ENCODE measurements at places on chromosomes 5 and 9.
A peak's percentile ranks its signal among the peaks of the same experiment; 100 is the strongest.

- H3K36me3 ChIP-seq, result no peaks in the 10 kb centered on the region
- no peak overlapping the region for H3K27ac ChIP-seq
- H3K4me1 ChIP-seq, result no peaks in the 10 kb centered on the region
- no peak for DNase-seq
- no peaks in the 10 kb centered on the region for H3K27me3 ChIP-seq
- H3K4me3 ChIP-seq, result no peak overlapping the region
These were observed 197.1 kb downstream of the CAVIN4 start for GRCh38 chr9:100774962-100775361.

DNA sequence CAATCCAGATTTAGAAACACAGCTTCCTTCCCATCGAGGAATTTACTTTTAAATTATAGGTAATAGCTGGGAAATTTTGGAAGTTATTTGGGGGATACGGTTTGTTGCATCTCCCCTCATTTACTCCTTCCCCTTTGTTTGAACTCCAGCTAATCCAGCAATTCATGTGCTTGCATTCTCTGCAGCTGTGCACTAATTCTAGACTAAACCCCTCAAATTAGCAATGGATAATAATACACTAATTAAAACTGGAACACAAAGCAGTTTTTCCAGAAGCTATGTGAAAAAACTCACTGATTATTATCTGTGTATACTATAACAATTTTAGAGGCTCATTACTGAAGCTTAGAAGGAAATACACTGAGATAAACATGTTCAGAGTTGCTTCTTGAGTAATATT is 751.2 kb upstream of the ZNF608 start:
- DNase-seq, result no peak
- H3K36me3 ChIP-seq, result no peaks in the 10 kb centered on the region
- H3K27me3 ChIP-seq, result no peaks in the 10 kb centered on the region

DNA sequence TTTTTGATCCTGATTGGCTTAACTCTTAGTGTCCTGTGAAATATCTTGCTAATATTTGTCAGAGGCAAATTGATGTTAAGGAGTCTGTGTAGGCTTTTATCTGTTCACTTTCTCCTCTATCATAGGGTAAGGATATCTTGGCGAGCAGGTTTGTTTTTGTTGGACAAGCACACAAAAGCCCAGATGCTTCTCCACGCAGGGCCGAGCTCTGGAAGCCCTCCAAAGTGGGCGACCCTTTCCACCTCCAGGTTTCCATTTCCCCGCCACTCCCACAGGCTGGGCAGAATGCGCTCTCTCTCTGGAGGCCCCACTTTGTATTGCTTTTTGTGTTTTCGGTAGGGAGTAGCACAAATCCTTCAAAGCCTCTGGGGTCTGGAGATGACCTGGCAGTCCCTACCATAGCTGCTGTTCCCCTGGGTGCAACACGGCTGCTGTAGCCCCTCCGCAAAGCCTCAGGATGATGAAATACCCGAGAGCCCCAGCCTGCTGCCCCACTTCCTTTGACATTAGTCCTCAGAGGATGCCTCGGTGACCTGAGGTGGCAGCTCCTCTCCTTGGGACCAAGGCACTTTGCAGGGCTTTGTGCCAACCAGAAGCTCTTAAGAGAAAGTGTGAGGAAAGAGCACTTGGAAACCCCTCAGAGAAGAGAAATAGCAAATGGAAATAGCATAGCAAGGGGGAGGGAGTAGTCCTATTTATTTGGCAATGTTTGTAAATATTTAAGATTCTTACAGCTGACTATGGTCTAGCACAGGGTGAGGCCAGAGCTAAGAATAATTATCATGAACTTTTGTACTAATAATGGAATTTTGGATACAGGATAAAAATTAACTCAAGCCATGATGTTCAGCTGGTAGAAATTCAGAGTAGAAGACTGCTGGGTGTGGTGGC is 122.8 kb downstream of the ARHGEF28 start:
- no peak overlapping the region for H3K27ac ChIP-seq
- H3K4me3 ChIP-seq, result no peak overlapping the region
- H3K36me3 ChIP-seq, result no peaks in the 10 kb centered on the region
- peaks cover 3% of the 10 kb centered on the region for H3K4me1 ChIP-seq
- no peak for DNase-seq
- H3K27me3 ChIP-seq, result peaks cover 4% of the 10 kb centered on the region

DNA sequence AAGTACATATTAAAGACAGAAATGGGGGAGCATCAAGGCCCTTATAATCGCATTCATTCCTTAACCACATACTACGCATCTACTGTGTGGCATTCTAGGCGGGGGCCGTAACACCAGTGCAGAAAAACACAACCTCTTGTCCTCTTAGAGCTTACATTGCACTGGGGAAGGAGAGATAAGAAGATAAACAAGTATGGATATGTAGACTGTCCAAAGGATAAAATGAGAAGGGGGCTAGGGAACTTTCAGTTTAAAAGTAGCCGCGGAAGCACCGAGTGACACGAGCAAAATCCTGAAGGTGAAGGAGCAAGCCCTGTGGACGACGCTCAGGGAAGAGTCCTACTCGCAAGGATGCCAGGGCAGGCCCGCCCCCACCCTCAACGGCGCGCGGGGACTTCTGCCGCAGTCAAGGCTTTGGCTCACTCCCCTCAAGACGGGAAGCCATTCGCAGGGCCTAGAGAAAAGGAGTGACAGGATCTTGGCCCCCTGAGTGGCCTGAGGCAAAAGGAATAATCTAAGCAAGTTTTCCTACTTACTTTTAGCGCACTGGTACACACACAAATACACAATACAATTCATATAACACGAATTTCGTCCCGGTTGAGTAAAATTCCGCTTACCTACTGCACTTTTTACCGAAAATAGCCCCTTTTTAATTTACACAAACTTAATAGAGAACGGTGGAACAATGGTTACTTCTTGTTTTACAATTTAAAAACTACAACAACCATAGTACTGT is 1.3 kb upstream of the NIPBL start:
- peak overlapping the region; percentile 85 for H3K27ac ChIP-seq
- peak overlapping the region; percentile 95 for H3K4me3 ChIP-seq
- no peaks in the 10 kb centered on the region for H3K27me3 ChIP-seq
- no peaks in the 10 kb centered on the region for H3K36me3 ChIP-seq
- DNase-seq, result no peak

- no peaks in the 10 kb centered on the region for H3K36me3 ChIP-seq
- no peaks in the 10 kb centered on the region for H3K27me3 ChIP-seq
- no peaks in the 10 kb centered on the region for H3K4me1 ChIP-seq
- H3K27ac ChIP-seq, result no peak overlapping the region
These were observed 48.3 kb upstream of the SPATA31E1 start for GRCh38 chr9:87834357-87834756.

DNA sequence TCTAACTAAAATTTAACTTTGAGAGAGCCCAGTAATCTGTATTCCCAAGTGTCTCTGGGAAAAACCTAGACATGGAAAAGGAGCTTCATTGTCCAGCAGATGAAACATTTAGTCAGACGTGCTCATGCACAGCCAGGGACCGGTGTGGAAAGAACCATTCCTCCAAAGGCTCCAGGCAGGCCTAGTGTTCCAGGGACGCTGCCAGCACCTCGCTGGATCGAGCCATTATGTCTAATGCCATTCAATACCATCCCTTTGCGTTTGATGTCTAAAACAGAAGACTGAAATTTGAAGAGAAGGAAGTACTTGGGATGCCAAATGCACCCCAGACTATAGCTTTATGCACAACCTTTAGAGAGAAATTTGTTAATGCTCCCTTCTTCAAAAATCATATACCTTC is 1.4 kb upstream of the CHSY3 start:
- DNase-seq, result no peak
- peaks cover 10% of the 10 kb centered on the region for H3K27me3 ChIP-seq

GRCh38 chr5:60463179-60463868 is 236.6 kb downstream of the DEPDC1B start:
- no peak overlapping the region for H3K27ac ChIP-seq
- no peak for DNase-seq
- H3K27me3 ChIP-seq, result no peaks in the 10 kb centered on the region
- no peak overlapping the region for H3K4me3 ChIP-seq
- H3K4me1 ChIP-seq, result no peaks in the 10 kb centered on the region

DNA sequence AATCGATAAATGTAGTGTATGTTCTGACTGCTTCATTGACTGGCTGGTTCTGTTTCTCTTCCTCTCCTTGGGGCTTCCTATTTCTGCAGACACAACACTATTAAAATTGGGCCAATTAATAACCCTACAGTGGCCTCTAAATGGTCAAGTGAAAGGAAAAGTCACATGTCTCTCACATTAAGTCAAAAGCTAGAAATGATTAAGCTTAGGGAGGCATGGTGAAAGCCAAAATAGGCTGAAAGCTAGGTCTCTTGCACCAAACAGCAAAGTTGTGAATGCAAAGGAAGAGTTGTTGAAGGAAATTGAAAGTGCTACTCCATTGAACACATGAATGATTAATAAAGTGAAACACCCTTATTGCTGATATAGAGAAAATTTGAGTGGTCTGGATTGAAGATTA is 58.2 kb downstream of the CCNH start:
- DNase-seq, result peak; percentile 27
- peaks cover 34% of the 10 kb centered on the region for H3K36me3 ChIP-seq
- peaks cover 3% of the 10 kb centered on the region for H3K4me1 ChIP-seq
- no peak overlapping the region for H3K27ac ChIP-seq
- no peaks in the 10 kb centered on the region for H3K27me3 ChIP-seq

GRCh38 chr5:178201927-178202235 is 2.5 kb upstream of the HNRNPAB start:
- no peak for DNase-seq
- H3K27ac ChIP-seq, result no peak overlapping the region
- H3K4me1 ChIP-seq, result peaks cover 9% of the 10 kb centered on the region
- H3K4me3 ChIP-seq, result no peak overlapping the region
- H3K36me3 ChIP-seq, result peaks cover 16% of the 10 kb centered on the region

- no peak overlapping the region for H3K4me3 ChIP-seq
- peak overlapping the region; percentile 10 for H3K27ac ChIP-seq
- H3K36me3 ChIP-seq, result no peaks in the 10 kb centered on the region
- peaks cover 4% of the 10 kb centered on the region for H3K4me1 ChIP-seq
- no peaks in the 10 kb centered on the region for H3K27me3 ChIP-seq
These were observed 75.0 kb upstream of the TNC start for GRCh38 chr9:115192835-115193525.

- no peak overlapping the region for H3K27ac ChIP-seq
- H3K4me3 ChIP-seq, result no peak overlapping the region
- H3K36me3 ChIP-seq, result no peaks in the 10 kb centered on the region
- DNase-seq, result no peak
- H3K4me1 ChIP-seq, result no peaks in the 10 kb centered on the region
These were observed 187.8 kb downstream of the NXNL2 start for GRCh38 chr9:88722753-88723152.

DNA sequence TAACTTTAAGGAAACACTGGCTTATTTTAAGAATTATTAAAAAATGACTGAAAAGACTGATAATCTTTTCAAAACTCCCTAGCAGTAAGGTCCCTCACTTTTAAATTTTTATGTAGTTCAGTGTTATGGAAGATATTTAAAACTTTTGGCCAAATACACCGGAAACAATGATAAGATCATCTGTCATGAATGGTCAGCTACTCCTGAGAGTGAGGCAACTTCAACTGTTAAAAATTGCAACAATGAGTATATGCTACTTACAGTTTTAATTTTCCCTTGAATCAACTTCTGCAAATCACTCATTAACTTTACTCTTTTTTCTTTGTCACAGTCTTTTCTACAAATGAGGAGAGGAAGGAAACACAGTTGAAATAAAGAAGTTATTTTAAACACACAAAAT is 10.8 kb downstream of the PUM3 start:
- H3K36me3 ChIP-seq, result peaks cover 3% of the 10 kb centered on the region
- no peak overlapping the region for H3K4me3 ChIP-seq
- H3K27me3 ChIP-seq, result no peaks in the 10 kb centered on the region

GRCh38 chr9:89669361-89669842 is 64.6 kb downstream of the GADD45G start:
- H3K27ac ChIP-seq, result no peak overlapping the region
- no peak for DNase-seq
- H3K4me1 ChIP-seq, result no peaks in the 10 kb centered on the region
